ENCODE measurements at places on chromosomes 12 and 14.
A peak's percentile ranks its signal among the peaks of the same experiment; 100 is the strongest.

DNA sequence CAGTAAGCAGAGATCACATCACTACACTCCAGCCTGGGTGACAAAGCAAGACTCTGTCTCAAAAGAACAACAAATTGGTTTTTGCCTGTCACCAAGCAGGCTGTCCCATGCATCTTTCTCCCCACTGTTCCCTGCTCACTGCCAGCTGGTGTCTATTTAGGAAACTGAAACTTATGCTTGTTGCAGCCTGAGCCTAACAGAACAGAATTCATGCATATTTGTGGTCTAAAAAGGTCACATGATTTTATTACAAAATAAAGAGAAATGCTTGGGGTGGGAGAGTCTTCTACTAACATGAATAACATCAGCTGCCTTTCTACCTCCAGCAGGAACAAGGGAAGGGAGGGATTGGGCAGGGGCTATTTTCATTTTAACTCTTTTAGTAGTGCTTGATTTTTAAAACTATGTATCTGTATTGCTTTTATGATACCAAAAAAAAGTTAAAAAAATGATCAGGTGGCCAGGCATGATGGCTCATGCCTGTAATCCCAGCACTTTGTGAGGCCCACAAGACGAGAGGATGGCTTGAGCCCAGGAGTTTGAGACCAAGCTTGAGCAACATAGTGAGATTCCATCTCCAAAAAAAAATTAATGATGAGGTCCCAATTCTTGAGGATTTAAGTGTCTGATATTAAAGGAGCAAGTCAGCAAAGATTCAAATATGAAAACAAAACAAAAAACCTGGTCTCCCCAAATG is 923 bp downstream of the STAT2 start:
- peak overlapping the region; percentile 55 for H3K27ac ChIP-seq
- H3K27me3 ChIP-seq, result no peaks in the 10 kb centered on the region
- H3K4me1 ChIP-seq, result peaks cover 15% of the 10 kb centered on the region
- peak overlapping the region; percentile 89 for H3K4me3 ChIP-seq
- DNase-seq, result no peak

GRCh38 chr12:8636581-8636980 is 23.9 kb upstream of the AICDA start:
- H3K4me1 ChIP-seq, result peaks cover 19% of the 10 kb centered on the region
- H3K36me3 ChIP-seq, result no peaks in the 10 kb centered on the region
- H3K27ac ChIP-seq, result no peak overlapping the region
- no peaks in the 10 kb centered on the region for H3K27me3 ChIP-seq
- no peak for DNase-seq
- H3K4me3 ChIP-seq, result no peak overlapping the region

GRCh38 chr12:32437095-32437515 is 37.7 kb downstream of the FGD4 start:
- H3K27me3 ChIP-seq, result no peaks in the 10 kb centered on the region
- no peak overlapping the region for H3K4me3 ChIP-seq
- no peaks in the 10 kb centered on the region for H3K36me3 ChIP-seq
- DNase-seq, result no peak
- H3K27ac ChIP-seq, result no peak overlapping the region

DNA sequence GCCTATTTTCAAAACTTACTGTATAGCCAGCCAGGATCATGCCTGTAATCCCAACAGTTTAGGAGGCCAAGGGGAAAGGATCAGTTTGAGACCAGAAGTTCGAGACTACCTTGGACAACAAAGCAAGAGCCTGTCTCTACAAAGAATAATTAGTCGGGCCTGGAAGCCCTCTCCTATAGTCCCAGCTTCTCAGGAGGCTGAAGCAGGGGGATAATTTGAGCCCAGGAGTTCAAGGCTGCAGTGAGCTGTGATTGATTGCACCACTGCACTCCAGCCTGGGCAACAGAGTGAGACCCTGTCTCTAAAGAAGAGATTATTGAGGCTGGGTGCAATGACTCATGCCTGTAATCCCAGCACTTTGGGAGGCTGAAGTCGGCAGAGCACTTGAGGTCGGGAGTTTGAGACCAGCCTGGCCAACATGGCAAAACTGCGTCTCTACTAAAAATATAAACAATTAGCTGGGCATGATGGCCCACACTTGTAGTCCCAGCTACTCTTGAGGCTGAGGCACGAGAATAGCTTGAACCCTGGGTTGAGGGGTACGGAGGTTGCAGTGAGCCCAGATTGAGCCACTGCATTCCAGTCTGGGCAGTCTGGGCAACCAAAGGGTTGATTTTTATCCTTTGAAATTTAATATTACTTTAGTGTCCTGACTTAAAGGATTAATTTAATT is 14.1 kb downstream of the EID3 start:
- no peaks in the 10 kb centered on the region for H3K4me1 ChIP-seq
- DNase-seq, result no peak
- H3K4me3 ChIP-seq, result no peak overlapping the region
- no peak overlapping the region for H3K27ac ChIP-seq
- peaks cover 86% of the 10 kb centered on the region for H3K36me3 ChIP-seq
- no peaks in the 10 kb centered on the region for H3K27me3 ChIP-seq

DNA sequence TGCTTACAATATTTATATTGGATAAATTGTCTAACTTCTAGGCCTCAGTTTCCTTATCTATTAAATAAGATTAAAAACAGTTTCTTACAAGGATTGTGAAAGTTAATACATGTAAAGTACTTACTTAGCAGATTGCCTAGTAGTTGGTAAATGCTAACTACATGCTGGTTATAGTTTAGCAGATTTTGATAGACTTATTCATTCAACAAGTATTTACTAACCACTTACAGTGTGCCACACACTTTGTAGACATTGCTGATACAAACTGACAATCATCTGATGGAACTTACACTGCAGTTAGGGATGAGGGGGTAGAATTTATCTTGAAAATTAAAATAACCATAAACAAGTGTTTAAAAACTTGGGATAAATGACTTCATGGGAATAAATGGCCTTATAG is 50.4 kb downstream of the ARID2 start:
- H3K36me3 ChIP-seq, result no peaks in the 10 kb centered on the region
- DNase-seq, result no peak
- H3K27ac ChIP-seq, result no peak overlapping the region
- no peaks in the 10 kb centered on the region for H3K4me1 ChIP-seq
- no peak overlapping the region for H3K4me3 ChIP-seq

Measured in thymus (tissue), 14 donors.